ENCODE measurements at places on chromosomes 2 and 18.

DNA sequence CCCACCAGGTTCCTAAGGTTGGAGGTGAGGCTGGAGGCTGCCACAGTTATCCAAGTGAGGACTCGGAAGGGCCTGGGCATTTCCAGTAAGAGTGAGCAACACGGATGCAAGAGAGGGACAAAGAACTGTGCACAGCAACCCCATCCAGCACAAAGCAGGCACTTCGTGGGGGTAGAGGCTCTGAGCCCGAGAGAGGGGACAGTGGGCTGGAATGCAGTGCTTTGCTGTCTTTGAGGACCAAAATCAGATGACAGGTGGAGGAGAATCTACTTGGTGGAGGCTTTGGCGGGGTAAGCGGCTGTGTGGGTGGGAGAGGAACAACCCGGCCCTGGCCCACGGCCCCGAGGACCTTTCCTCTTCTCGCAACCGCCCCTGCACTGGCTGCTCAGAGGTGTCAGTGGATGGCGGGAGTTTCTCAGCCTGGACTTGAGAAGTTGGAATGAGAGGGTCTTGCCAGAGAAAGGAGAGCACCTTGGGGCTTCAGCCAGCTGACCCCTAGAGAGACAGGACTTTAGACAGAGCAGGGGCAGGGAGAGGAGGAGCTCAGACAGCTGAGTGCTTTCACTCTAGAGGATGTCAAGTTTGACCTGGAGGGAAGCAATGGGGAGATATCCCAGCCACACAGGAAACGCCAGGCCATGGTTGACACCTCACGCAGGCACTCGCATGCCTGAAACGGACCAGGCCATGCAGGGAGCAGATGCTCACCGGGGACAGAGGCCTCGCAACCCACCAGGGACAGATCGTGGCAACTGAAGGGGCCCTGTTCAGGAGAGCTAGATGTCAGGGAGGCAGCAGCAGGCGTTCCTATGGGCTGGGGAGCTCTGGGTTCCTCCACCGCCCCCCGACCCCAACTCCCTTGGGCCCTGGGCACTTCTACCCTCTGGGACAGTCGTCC is 11.6 kb downstream of the RAMP1 start:
- no peak for DNase-seq

DNA sequence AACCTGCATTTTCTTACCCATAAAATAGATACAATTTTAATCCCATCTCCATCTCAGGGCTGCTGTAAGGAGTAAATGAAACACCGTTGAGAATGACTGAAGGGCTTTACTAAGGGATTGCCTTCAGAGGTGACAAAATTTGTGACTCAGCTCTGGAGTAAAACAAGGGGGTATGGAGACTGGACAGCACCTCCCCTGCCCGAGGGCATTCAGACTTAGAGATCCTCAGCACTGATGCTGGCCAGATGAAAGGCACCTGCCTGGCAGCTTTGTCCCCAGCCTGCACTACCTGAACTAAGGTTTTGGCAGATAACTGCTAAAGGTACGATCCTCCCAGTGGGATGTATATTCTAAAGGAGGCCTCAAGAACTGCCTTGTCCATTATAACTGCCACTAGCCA is 105.9 kb upstream of the STPG4 start:
- no peak for DNase-seq

DNA sequence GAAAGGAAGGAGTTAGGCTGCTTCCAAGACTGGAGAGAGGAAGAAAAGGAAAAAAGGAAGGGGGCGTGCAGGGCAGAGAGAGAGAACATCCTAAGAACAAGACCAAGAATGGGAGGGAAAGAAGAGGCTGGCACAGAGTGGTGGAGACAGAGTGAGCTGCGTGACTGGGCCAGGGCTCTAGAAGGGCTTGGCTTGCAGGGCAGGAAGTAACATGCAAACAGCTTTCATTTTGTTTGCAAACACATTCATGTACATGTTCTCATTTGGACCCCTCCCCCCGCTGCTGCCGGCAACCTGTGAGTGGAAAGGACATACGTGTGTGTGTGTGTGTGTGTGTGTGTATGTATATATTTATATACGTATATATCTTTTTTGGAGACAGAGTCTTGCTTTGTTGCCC is 46.8 kb upstream of the DNMT3A start:
- DNase-seq: no peak

- DNase-seq: no peak
Observed at GRCh38 chr2:141021109-141021508, 1109.7 kb downstream of the LRP1B start.

DNA sequence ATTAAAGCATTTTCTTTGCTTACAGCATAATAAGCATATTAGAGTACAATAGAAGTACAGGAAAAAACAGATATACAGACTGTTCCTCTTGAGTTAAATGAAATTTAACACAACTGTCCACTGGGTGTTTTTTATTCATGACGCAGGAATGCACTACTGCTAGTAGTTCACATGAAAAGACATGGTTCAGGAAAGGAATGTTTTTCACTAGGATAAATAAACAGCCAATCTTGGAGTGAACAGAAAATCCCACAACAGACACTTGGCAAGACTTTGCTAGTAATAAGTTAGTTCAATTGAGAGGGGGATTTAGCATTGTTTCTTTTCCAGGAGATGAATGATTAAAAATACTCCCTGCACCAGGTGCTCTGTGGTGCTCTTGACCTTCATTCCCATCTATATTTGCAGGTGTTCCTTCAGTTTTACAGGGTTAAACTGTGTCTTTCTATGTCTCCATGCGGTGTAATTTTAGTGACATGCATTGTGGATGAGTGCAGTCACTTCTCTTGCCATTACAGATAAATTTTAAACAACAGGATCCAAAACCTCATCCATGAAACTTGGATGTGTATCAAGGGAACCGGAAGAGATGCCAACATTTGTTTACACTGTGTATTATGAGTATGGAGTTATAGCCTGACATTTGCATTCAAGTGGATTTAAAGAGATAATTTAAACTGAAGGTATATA is 796.6 kb downstream of the DSC3 start:
- DNase-seq: no peak

DNA sequence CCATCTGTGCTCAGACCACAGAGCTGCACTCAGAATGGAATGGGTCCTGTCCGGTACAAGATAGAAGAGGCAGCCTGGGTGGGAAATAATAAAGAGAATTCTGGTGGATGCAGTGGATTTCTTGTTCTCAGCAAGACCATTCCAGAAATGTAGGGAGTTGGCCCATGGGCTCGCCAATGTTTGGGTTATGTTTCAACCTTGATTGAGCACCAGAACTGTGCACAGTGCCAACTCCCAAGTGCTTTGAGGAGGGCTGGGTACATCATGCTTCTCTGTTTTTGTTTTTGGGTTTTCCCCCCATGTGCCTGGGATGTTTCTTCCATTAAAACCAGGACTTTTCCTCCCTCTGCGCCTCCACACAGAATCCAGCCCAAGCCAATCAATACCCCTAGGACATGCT is 304.1 kb downstream of the TNS1 start:
- DNase-seq: no peak

DNA sequence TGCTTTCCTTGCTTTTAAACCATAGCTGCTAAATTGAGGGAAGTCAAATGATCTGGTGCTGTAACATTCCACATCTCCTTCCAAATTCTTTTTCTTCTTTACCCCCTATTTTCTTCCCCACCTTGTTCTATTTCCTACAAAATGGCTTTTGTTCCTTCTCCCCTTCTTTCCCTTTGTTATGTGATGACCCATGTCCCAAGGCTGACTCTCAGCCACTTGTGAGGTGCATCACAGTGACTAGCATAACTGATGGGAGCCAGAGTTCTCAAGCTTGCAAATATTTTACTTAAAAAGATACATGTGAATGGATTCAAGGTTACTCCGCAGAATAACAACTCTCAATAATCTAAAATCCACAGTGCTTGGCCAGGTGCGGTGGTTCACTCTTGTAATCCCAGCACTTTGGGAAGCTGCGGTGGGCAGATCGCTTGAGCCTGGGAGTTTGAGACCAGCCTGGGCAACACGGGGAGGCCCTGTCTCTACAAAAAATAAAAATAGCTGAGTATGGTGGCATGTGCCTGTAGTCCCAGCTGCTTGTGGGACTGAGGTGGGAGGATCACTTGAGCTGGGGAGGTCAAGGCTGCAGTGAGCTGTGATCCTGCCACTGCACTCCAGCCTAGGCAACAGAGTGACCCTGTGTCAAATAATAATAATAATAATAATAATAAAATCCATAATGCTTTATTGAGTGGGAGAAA is 100.1 kb upstream of the CERS6 start:
- no peak for DNase-seq

DNA sequence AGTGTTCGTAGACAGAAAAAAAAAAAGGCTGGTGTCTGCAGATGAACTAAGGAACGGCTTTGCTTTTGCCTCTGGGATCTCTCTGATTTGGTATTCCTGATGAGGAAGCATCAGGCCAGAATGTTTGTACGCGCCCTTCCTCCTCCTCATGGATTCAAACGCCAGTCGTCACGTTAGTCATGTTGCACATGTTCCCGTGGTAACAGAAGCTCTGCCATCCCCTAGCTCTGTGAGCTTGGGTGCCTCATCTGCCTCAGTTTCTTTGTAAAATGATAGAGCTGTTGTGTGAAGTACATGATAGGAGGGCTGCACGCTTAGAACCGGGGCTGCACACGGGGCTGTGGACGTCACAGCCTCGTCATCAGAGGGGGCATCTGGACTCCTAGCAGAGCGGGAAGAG is 47.0 kb downstream of the TSHZ1 start:
- no peak for DNase-seq

GRCh38 chr2:159094173-159094737 is 125.8 kb downstream of the TANC1 start:
- DNase-seq: no peak

DNA sequence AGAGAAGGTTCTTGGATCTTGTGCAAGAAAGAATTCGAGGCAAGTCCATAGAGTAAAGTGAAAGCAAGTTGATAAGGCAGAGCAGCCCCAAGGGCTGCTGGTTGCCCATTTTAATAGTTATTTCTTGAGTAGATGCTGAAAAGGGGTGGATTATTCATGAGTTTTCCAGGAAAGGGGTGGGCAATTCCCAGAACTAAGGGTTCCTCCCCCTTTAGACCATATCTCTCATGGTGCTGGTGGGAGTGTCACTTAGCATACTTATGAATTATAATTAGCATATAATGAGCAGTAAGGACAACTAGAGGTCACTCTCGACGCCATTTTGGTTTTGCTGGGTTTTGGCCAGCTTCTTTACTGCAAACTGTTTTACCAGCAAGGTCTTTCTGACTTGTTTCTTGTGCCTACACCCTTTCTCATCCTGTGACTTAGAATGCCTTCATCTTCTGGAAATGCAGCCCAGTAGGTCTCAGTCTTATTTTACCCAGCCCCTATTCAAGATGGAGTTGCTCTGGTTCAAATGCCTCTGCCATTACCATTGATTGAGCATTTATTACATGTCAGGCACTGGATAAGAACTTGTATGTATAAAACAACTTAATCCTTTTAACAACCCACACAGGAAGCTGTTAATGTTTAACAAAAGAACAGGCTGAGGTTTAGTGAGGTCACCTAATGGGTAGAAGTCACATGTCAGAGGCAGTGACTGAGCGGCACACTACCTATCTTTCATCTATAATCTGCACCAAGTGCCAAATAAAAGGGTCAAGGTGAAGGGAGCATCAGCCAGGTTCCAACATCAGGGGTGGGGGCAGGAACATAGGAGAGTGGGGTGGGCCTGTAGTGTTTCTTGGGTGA is 250.9 kb downstream of the ICOS start:
- DNase-seq: no peak

DNA sequence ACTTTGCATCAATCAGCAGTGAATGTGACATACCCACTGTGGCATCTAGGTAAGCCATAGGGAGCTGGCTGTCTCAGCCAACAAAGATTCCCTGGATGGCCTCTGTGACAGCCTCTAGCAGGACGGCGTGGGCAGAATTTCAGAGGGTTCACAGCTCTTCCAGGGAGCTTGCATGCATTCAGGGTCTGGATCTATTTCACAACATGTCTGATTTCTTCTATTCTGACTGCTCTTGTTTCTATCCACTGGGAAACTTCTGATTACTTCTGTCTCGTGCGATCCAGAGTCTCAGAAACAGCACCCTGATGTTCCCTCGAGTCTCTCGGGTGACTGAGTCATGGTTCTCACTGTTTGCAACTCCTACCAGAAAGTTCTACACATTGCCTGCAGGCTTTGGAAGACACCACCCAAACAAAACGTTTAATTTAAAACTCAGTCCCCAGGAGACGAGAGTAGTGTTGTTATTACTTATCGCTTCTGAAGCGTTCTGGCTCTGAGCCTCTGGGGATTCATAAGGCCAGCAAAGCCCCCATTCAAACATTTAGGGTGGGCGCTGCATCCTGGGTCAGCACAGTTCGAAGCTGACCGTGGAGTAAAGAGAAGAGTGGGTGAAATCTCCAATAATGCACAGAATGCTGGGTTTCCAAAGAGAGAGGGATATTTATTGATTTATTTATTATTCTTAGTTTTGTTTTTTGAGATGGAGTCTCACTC is 41.9 kb upstream of the ODC1 start:
- no peak for DNase-seq

DNA sequence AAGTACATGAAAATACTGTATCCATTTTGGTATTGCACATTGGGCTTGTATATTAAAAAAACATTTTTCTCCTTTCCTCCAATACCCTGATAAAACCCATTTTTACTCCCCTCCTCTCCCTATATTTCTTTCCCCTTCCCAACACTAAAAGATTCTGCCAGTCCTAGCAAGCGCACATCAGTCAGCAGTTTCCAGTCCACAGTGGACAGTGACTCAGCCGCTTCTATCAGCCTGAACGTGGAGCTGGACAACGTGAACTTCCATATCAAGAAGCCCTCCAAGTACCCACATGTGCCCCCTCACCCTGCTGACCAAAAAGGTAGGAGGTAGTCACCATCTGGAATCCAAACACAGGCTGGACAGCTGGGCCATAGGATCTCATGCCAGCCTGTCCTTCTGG is 38.6 kb downstream of the PIKFYVE start:
- no peak for DNase-seq

DNA sequence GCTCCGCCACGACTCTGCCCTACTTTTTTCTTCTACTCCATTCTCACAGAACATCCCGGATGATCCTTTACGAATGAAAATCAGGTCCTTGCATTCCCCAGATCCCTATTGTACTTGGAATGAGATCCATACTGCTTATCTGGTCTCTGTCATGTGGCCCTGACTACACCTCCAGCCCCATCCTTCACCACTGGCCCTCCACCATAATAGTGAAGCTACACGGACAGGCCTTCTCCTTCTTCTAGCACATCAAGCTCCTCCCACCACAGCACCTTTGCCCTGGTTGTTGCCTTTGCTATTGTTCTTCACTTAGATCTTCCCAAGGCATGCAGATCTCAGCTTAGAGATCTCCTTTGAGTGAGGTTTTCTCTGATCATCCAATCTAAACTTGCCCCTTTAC is 20.1 kb upstream of the RMDN2 start:
- no peak for DNase-seq

DNA sequence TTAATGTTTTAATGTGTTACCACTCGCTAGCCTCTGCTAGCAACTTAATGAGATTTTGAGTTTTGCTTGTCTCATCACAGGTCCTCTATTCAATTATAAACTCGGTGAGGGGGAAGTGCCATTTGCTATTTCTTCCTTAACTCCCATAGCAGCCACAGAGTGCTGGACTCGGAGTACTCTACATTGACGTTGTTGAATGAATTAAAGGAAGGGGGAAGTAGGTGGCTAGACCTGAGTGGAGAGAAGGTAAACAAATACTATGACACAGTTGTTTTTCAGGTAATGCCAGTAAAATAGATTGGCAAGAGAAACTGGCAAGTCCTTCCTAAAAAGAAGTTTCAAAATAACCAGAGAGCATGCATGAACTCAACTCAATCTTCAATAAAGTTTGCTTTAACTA is 339.3 kb downstream of the HRH4 start:
- no peak for DNase-seq

- no peak for DNase-seq
Observed at GRCh38 chr2:159267921-159268320, 18.6 kb downstream of the WDSUB1 start.

Data from stimulated activated CD4-positive, alpha-beta T cell treated with anti-CD3 and anti-CD28 coated beads, Interleukin-15, amount 100 ng/mL, for 1 hour (primary cell).